ENCODE measurements at places on chromosomes 3 and 15.

GRCh38 chr3:56101576-56101975, 366.7 kb downstream of the ERC2 start:
- no peak for DNase-seq

GRCh38 chr3:142213298-142213697, 12.1 kb downstream of the GK5 start:
- no peak for DNase-seq

- peak; percentile 83 for DNase-seq
Measured at GRCh38 chr15:49927189-49927861, 191.7 kb downstream of the ATP8B4 start.

GRCh38 chr3:172993412-172993811, 147.6 kb downstream of the SPATA16 start:
- no peak for DNase-seq

DNA sequence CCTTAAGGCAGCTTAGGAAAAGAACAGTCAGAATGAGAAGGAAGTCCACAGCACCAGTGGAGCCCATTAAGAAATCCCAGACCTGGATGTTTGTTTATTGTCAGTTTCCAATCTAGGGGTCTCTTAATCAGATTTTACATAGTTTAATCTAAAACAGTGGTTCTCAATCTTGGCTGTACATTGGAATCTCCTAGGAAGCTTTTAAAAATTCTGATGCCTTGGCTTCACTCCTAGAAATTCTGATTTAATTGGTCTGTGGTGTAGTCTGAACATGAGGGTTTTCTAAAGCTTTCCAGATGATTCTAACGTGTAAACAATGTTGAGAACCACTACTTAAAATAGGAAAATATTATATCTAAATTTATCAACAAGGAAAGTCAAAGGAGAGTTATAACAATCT, 56.6 kb upstream of the SPRED1 start:
- DNase-seq, result peak; percentile 58

DNA sequence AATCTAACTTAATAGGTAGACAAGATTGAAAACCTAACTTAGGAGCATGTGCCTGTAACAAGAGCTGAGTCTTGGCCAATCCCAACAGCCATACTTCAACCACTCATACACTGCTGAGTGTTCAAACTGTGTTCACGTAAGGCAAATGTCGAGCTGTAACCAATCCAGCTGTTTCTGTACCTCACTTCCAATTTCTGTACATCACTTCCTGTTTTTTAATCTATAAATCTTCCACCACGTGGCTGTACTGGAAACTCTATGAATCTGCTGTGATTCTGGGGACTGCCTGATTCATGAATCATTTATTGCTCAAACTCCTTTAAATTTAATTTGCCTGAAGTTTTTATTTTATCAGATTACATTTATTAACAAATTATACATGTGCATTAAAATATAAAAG, 44.6 kb upstream of the NEDD4 start:
- peak; percentile 74 for DNase-seq

GRCh38 chr3:196499807-196500524, 3.6 kb downstream of the RNF168 start:
- no peak for DNase-seq

GRCh38 chr15:98763179-98763578, 114.8 kb downstream of the IGF1R start:
- no peak for DNase-seq

GRCh38 chr15:101190092-101190595, 61.7 kb downstream of the CHSY1 start:
- no peak for DNase-seq

GRCh38 chr15:28984421-28985315, 98.9 kb downstream of the APBA2 start:
- peak; percentile 56 for DNase-seq

DNA sequence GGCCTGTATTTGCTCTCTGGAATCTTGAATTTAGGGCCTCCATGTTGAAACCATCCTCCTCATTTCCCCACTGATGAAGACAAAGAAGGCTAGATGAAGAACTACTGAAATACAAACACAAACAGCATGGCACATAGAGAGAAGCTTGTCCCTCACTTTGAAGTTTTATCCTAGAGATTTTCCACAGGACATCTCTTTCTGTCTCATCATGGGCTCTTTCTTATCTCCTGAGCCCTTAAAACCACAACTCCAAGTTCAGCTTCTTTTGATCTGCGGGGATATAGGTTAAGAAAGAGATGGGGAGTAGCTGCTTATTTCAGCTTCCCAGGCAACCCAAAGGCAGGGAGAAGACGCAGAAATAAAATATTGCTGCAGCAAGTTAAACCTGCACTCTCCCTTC, 213.1 kb upstream of the LRIG1 start:
- no peak for DNase-seq

DNA sequence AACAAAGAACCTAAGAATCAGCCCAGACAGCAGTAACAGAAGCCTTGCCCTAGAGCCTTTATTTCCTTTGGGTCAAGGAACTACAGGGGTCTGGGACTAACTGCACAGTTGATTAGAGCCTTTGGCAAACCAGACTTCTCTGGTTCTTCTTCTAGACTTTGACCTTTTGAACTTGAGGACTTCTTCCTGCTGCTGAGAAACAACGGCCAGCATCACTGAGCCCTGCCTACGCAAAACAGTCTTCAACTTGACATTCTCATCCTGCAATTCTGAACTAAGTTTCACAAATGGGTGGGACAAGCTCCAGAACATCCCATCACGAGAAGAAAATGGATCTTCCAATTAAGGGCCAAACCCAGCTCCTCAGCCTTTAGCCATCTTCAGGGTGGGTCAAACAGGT, 31.4 kb downstream of the CMTM6 start:
- no peak for DNase-seq

GRCh38 chr3:88618021-88618645, 468.4 kb downstream of the C3orf38 start:
- peak; percentile 37 for DNase-seq

DNA sequence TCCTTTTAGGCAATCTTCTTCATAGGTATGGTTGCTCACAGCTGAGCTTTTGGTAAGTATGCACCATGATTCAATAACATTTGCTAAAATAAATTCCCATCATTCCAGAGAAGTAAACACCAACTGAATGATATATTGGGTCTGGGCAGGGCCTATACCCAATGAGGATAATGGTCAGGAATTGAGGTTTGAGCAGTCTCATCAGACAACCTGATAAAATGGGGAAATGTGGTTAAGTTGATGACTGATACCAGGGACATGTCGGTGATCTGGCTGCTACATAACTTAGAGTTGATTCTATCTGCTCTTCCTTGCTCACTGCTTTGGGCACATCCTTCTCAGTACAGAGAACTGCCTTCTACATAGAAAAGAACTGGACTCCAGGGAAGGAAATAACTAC, 92.9 kb downstream of the GPR156 start:
- DNase-seq, result peak; percentile 76

GRCh38 chr15:63900306-63900705, 66.6 kb upstream of the HERC1 start:
- DNase-seq, result no peak
